SK-N-SH (cell line): ENCODE measurements at places on chromosomes 1 and 21. TPM values are rescaled to one million over a fixed set of nuclear protein-coding genes. Genes with fewer than 3 reads are reported as not detected.

DNA sequence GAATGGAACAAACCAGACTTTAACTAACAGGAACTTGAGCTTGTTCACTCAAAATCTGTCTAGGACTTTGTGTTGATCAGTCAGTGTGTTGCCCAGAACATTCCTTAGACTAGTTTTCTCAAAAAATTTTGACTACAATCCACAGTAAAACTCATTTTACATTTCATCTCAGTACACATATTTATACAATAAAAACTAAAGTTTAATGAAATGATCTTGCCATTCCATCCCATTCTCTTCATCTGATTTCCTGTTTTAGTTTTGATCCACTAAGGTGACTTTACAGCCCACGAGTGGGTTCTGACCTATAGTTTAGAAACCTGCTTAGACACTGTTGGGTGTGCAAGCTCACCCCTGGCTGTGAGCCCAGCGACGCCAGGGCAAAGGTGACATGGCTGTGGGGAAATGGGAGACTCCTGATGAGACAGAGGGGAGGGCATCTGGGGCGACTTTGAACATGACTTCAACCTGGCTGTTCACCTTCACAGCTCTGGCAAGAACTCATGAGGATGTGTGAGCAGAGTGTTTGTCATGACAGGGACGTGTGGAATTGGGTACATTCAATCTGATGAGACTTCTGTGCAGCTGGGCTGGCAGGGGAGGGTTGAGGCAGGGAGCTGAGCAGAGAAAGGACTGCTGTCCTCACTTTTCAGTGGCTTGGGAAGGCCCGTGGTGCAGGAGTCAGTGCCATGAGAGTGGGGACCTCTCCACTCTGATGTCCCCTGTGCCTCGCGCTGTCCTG lies 40.6 kb downstream of the LHX4 start:
- DNase-seq = no peak

NID1 gene
- polyA plus RNA-seq = 49.3 and 74.3 TPM in 2 replicates

DNA sequence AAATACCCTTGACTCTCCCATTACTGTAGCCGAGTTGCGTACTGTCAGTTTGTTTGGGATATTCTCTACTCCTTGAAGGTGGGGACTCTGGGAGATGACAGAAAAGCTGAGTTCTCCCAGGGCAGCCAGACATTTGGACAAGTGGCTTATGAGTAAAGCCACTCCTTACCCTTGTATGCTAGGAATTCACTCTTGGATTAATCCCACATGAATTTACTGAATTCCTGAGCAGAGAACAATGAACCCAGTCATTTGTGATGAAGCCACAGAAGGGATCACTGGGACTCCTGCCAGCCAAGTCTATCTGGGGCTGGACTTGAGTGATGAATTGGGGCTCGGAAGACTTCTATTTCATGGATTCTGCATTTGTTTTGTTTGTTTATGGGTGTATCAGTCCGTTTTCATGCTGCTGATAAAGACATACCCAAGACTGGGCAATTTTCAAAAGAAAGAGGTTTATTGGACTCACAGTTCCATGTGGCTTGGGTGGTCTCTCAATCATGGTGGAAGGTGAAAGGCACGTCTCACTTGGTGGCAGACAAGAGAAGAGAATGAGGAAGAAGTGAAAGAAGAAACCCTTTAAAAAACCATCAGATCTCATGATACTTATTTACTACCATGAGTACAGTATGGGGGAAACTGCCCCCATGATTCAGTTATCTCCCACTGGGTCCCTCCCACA lies 25.1 kb downstream of the C1orf116 start:
- DNase-seq = no peak

GRCh38 chr21:32140151-32140550 lies 138.7 kb downstream of the MIS18A start:
- no peak for DNase-seq

- DNase-seq = peak; percentile 78
Observed at GRCh38 chr21:42156690-42157605, 62.0 kb upstream of the ABCG1 start.

- DNase-seq = no peak
Observed at GRCh38 chr1:231013391-231014015, 26.6 kb downstream of the FAM89A start.

GRCh38 chr1:228867108-228867950 lies 132.1 kb downstream of the RHOU start:
- peak; percentile 80 for DNase-seq

- no peak for DNase-seq
Observed at GRCh38 chr1:86200901-86201300, 44.3 kb upstream of the COL24A1 start.

DNA sequence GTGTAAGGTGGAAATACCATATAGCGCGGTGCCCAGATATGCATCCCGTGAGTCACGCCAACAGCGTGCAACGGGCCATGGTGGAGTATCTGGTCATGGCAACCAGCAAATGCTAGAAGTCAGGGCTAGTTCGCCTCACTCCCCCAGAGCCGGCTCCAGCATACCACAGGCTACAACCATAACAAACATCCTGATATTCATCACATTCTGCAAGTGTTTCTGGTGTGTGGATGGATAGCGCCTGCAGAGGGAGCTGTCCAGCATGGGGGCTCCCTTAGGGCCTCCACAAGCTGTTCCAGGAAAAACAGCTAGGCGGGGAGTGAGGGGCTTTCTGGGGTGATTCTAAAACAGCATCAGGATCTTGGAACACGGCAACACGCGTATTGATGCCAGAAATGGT lies 6.8 kb downstream of the C1orf198 start:
- no peak for DNase-seq
